ENCODE measurements at places on chromosomes 7 and 10.

DNA sequence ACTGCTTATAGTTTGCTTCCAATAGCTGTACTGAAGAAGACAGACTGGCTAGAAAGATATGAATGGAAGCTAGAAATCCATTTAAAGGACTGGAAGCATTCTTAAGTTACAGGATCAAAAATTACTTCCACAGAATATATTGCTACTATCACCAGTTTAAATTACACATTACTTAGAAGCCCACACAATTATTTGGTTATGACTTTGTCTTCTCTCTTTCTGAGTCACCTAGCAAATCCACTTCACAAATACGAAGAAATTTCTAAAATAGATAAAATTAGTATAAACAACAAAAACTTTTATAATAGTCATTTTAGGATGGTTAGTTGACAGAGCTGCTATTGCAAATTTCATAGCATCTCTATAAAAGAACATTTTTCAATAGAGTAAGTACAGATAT, 108.1 kb downstream of the SNX13 start:
- DNase-seq = no peak

- no peak for DNase-seq
Observed at GRCh38 chr10:99276848-99277486, 41.3 kb upstream of the HPSE2 start.

DNA sequence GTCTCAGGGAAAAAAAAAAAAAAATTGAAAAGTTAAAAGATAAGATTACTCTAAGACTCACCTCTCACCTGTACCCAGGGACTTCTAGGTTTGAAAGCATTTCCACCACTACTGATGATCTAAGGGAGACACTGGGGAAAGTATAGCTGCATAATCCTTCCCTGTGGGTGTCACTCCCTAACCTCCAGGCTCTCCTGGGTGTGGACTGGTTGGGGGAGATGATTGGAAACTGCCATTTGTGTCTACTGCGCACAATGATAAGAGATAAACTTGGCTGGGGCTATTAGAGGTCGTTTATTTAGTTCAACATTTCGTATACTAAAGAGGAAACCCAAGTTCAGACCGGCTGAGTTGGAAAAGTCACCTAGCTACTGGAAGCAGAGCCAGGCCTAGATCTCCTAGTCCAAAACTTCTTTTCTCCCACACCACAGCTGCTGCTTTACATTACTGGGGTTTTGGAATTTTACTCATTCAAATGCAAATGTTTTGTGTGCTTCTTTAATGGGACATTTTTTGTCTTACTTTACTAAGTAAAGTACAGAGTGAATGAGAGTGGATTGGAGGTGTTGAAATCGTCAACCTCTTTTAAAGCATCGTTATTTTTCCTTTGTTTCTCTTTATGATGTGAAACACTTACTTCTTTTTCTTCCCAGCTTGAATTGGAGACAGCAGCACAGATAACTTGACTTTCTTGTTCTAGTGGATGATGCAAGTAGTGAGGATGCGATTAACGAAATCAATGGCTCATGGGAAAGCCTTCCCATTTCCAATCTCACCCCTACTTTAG, 22.3 kb upstream of the SEC61G start:
- no peak for DNase-seq

DNA sequence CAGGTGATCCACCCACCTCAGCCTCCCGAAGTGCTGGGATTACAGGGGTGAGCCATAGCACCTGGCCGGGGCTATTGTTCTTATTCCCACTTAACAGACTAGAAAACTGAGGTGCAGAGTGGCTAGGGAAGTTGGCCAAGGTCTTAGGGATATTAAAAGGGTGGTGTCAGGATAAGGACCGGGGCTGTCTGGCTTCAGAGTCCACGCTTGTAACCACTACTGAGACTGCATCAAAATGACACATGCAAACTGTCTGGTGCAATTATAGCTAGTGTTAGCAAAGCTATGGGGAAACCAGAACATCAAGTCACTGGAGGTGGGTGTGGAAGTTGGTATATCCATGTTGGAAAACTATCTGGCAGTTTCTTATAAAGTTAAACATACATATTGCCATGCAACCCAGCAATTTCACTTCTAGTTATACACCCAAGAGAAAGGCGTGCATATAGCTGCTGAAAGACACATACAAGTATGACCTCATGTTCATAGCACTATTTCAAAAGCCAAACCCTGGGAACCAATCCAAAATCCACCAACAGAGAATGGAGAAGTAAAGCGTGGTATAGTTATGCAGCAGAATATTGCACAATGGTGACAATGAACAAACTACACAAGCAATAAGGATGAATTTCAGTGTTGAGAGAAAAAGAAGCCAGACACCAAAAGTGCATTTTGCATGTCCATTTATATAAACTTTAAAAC, 33.9 kb upstream of the EEPD1 start:
- no peak for DNase-seq

- no peak for DNase-seq
Observed at GRCh38 chr10:43336641-43337318, 34.7 kb upstream of the FXYD4 start.

GRCh38 chr10:116665541-116666125, 44.9 kb downstream of the PNLIPRP2 start:
- no peak for DNase-seq

GRCh38 chr7:138382862-138383565, 77.0 kb upstream of the TRIM24 start:
- DNase-seq = no peak

DNA sequence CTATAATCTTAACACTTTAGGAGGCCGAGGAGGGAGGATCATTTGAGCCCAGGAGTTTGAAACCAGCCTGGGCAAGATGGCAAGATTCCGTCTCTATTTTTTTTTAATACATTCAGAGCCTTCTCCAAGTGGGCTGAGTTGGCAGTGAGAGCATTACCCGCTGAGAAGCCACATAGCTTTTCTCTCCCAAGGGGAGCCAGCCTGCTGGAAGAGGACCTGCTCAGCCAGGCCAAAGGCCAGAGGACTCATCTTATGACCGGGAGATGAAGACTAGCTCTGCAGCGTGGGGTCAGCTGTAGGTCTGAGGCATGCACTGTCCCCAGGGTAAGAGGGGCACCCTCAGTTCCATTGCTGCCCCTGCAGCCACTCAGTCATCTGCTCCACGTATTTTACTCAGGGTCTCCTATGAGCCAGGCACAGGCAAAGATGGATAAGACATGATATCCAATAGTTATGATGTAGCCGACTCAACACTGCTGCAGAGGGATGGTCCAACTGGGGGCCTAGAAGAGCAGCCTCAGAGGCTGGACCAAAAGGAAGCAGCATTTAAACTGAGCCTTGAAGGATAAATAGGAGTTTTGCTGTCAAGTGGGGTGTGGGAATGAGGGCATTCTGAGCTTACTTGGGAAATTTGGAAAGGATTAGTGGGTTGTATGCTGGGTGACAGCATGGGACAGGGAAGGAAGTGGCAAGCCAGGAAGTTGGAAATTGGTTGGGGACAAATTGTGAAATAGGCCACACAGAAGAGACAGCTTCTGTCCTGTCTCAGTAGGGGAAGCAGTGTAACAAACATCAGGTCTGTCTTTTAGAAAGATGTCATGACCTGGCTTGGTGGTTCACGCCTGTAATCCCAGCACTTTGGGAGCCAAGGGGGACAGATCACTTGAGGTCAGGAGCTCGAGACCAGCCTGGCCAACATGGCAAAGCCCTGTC, 1.6 kb upstream of the MARVELD1 start:
- DNase-seq = no peak

GRCh38 chr10:63337455-63338251, 128.1 kb downstream of the JMJD1C start:
- DNase-seq = no peak

Data from T-helper 1 cell (primary cell).